ENCODE measurements at places on chromosomes 5 and 9.

DNA sequence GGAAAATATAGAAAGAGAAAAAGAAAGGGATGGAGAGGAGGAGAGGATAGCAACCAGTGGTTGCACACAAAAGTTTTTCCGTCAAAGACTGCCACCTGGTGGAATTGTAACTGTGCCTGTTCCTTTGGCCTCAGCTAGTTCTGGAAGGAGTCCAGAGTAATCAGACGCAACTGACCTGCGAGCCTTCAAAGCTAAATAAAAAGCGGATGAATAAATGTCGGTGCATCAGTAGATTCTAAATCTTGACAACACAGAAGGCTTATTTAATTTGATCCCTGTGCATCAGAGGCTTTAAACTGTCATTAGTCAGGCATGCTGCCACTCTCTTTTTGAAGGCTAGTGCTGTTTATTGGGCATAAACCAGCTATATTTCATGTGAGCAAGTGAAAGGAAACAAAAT is 132.9 kb upstream of the ACO1 start:
- DNase-seq, result peak; percentile 65

DNA sequence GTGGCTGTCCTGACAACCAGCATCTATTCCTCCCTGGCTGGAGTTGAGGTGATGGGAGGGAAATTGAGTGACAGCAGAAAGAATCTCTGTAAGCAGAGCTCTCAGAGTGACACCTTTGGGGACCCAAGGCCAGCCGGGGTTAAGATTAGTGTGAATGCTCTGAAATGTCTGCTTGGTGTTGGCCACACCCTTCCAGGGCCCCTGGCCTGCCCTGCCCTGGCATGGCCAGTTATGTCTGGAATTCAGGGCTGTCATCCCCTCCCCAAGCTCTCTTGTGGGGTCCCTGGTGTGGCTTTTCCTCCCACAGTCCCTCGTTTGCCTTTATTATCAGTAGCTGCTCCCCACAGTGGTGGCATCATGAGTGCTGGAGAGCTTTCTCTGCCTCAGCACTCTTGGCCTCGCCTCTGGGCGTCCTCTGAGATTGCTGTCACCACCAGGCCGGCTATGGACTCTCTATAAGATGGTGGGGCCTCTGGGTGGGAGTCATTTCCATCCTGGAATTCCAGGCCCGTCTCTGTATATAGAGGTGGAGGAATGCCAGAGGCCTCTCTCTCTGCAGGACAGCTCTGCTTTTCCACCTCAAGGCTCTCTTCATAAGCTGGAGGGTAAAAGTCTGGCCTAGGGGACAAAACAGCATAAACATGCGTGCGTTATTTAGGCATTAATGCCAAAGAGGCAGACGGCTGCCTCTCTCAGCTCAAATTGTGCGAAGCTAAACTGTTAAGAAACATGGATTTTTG is 3.6 kb downstream of the TMEM252 start:
- no peak for DNase-seq

DNA sequence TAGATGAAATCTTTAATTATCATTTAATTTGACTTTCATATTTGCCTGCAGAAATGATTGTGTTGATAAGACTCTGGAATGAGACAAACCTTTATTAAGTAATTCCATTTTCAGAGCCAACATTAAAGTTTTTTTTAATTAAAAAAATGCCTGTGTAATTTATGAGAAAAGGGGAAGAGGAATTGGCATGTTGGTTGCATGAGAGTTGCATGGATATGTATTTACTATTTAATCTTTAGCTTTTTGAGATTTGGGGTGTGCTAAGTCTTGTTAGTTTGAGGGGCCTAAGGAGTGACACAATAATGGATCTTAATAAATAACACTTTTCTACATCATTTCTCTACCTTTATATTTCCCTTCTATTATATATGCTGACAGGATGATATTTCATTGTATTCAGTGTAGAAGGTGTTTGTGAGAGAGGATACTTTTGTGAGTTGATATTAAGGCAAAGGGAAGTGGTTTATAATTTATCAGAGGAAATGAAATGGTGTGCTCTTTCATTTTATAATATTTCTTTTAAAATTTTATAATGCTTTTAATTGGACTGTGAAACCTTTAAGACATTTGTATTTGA is 54.9 kb downstream of the PIK3R1 start:
- no peak for DNase-seq

DNA sequence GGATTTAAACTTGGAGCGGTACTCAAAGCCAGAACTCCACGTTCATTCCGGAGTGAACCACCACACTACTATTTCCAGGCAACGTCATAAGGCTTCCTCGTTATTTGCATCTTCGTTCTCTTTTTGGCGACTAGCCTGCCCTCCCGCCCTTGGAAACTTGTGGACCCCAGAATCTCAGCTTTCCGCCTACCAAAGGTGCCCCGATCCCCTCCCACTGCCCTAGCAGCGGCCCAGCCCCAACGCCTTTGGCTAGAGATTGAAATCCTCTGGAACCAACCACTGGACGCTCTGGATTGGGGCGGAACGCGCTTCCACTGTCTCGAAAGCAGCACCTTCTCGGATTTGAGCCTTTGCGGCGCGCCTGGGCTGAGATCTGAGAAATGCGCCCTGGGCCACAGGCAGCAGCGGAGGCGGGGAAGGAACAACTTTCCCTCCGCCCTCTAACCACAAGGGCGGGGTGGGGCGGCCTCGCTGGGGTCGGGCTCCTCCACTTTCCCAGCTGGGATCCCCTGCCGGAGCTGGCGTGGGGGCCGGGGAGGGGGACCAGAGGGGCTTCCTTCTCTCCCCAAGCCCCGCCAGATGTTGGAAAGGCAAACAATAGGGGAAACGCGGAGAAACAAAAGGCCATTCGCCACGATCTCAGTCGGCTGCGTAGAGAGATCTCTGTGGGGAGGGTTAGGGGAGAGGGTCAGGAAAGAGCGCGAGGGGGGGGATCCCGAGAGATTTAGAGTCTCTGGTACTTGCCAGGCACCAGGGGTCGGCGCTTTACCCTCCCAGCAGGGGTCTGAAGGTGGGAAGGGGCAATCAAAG is 1.3 kb downstream of the MOB3B start:
- peak; percentile 58 for DNase-seq

- no peak for DNase-seq
Measured at GRCh38 chr9:35725362-35725761, 6.6 kb downstream of the TLN1 start.

- no peak for DNase-seq
Measured at GRCh38 chr5:140242099-140242498, 60.8 kb downstream of the PFDN1 start.

All from Caco-2 (cell line).